ENCODE measurements at places on chromosomes 4 and X. TPM values are rescaled to one million over a fixed set of nuclear protein-coding genes. Genes with fewer than 3 reads are reported as not detected.

GRCh38 chr4:169103966-169104412 lies 93.9 kb upstream of the CBR4 start:
- no peaks in the 10 kb centered on the region for H3K27me3 ChIP-seq
- peaks cover 39% of the 10 kb centered on the region for H3K36me3 ChIP-seq
- H3K27ac ChIP-seq, result peak overlapping the region; percentile 5
- H3K4me1 ChIP-seq, result peaks cover 26% of the 10 kb centered on the region

GRCh38 chr4:7087036-7087435 lies 19.2 kb upstream of the GRPEL1 start:
- H3K4me1 ChIP-seq, result peaks cover 9% of the 10 kb centered on the region
- H3K27ac ChIP-seq, result no peak overlapping the region
- no peaks in the 10 kb centered on the region for H3K36me3 ChIP-seq

ADGRG2 gene
- 2.4 TPM for total RNA-seq

FGF16 gene
- total RNA-seq, result not detected

GRCh38 chrX:122464341-122464740 lies 719.7 kb upstream of the GRIA3 start:
- no peak for DNase-seq
- H3K4me1 ChIP-seq, result no peaks in the 10 kb centered on the region
- no peaks in the 10 kb centered on the region for H3K36me3 ChIP-seq
- no peak overlapping the region for H3K27ac ChIP-seq
- H3K4me3 ChIP-seq, result no peak overlapping the region
- H3K27me3 ChIP-seq, result no peaks in the 10 kb centered on the region

CPZ gene
- 4.9 TPM for total RNA-seq

GRCh38 chr4:78627046-78627965 lies 75.7 kb downstream of the ANXA3 start:
- peak overlapping the region; percentile 77 for H3K27ac ChIP-seq
- no peaks in the 10 kb centered on the region for H3K27me3 ChIP-seq
- no peak overlapping the region for H3K4me3 ChIP-seq
- H3K4me1 ChIP-seq, result peaks cover 31% of the 10 kb centered on the region

WDR17 gene
- 6.1 TPM for total RNA-seq

EXOC1L gene
- not detected for total RNA-seq

DCAF8L1 gene
- total RNA-seq, result not detected

DNA sequence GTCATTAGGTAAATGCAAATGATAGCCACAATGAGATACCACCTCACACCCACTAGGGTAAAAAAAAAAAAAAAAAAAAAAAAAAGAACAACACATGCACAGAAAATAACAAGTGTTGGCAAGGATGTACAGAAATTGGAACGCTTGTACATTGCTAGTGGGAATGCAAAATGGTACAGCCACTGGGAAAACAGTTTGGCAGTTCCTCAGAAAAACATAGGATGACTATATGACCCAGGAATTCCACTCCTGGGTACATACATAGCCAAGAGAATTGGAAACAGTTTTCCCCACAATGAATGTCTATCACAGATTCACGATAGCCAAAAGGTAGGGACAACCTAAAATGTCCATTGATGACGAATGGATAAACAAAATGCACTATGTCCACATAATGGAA lies 161.3 kb upstream of the MAMLD1 start:
- H3K4me1 ChIP-seq, result no peaks in the 10 kb centered on the region
- no peak overlapping the region for H3K4me3 ChIP-seq
- H3K36me3 ChIP-seq, result no peaks in the 10 kb centered on the region
- H3K27me3 ChIP-seq, result no peaks in the 10 kb centered on the region
- no peak overlapping the region for H3K27ac ChIP-seq

AR gene
- total RNA-seq, result 0.57 TPM

GRCh38 chr4:122890147-122890795 lies 32.1 kb downstream of the NUDT6 start:
- H3K36me3 ChIP-seq, result peaks cover 7% of the 10 kb centered on the region
- no peak overlapping the region for H3K27ac ChIP-seq
- no peak overlapping the region for H3K4me3 ChIP-seq
- no peaks in the 10 kb centered on the region for H3K27me3 ChIP-seq
- no peak for DNase-seq
- no peaks in the 10 kb centered on the region for H3K4me1 ChIP-seq

DNA sequence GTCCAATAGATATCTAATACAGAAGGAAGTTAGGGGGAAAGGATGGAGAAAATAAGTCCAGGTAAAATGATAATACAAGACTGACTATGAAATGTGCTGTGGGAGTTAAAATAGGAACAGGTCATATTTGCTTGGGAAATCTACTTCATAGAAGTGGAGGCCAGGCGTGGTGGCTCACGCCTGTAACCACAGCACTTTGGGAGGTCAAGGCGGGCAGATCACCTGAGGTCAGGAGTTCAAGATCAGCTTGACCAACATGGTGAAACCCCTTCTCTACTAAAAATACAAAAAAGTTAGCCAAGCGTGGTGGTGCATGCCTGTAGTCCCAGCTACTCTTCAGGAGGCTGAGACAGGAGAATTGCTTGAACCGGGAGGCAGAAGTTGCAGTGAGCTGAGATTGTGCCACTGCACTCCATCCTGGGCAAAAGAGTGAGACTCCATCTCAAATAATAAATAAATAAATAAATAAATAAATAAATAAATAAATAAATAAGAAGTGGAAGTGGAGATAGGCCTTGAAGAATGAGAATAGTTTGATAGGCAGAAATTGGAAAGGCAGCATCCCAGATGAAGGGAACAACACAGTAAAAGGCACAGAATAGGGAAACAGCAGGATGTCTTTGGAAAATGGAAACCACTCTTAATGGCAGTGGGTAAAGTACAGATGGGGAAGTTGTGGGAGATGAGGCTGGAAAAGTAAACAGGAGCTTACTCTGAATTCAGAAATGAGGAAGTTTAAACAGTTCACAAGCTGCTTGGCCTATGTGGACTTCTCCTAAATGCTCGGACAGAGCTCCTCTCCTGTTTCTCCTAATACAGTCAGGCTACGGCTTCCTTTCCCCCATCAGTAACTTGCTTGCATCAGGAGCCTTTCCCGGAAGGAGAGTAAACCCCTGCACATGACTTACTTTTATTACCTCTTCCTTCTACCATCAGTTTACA lies 15.1 kb upstream of the GK start:
- DNase-seq, result no peak
- H3K4me3 ChIP-seq, result no peak overlapping the region
- no peaks in the 10 kb centered on the region for H3K36me3 ChIP-seq
- no peak overlapping the region for H3K27ac ChIP-seq
- H3K27me3 ChIP-seq, result no peaks in the 10 kb centered on the region

HERC5 gene
- total RNA-seq, result 1.4 TPM

UBA1 gene
- 314 TPM for total RNA-seq

CCDC149 gene
- total RNA-seq, result 8.8 TPM

CYLC1 gene
- total RNA-seq, result not detected

- H3K27me3 ChIP-seq, result no peaks in the 10 kb centered on the region
- no peak overlapping the region for H3K27ac ChIP-seq
- H3K4me3 ChIP-seq, result no peak overlapping the region
- no peak for DNase-seq
Measured at GRCh38 chrX:26026179-26026578, 112.0 kb upstream of the MAGEB18 start.

GRCh38 chr4:2406920-2407319 lies 11.5 kb downstream of the ZFYVE28 start:
- no peak overlapping the region for H3K27ac ChIP-seq
- H3K36me3 ChIP-seq, result no peaks in the 10 kb centered on the region
- DNase-seq, result no peak
- H3K4me1 ChIP-seq, result peaks cover 8% of the 10 kb centered on the region
- H3K27me3 ChIP-seq, result peaks cover 15% of the 10 kb centered on the region

GRCh38 chrX:18833071-18833731 lies 125.8 kb downstream of the PPEF1 start:
- DNase-seq, result no peak
- H3K4me1 ChIP-seq, result no peaks in the 10 kb centered on the region
- H3K36me3 ChIP-seq, result no peaks in the 10 kb centered on the region
- H3K27ac ChIP-seq, result no peak overlapping the region
- H3K4me3 ChIP-seq, result no peak overlapping the region

GRCh38 chr4:123939621-123940020 lies 543.0 kb downstream of the SPRY1 start:
- no peak overlapping the region for H3K4me3 ChIP-seq
- no peaks in the 10 kb centered on the region for H3K36me3 ChIP-seq
- no peaks in the 10 kb centered on the region for H3K27me3 ChIP-seq
- DNase-seq, result no peak

Measured in type B pancreatic cell (in vitro differentiated cells).